Erythroblast (primary cell): ENCODE measurements at places on chromosomes 6 and 20.

- DNase-seq = no peak
These were observed 14.6 kb downstream of the TJAP1 start for GRCh38 chr6:43491750-43492661.

- DNase-seq = peak; percentile 83
These were observed 81.1 kb downstream of the ATP9A start for GRCh38 chr20:51687108-51687507.

GRCh38 chr20:33680686-33681085, 5.5 kb downstream of the E2F1 start:
- DNase-seq = no peak

DNA sequence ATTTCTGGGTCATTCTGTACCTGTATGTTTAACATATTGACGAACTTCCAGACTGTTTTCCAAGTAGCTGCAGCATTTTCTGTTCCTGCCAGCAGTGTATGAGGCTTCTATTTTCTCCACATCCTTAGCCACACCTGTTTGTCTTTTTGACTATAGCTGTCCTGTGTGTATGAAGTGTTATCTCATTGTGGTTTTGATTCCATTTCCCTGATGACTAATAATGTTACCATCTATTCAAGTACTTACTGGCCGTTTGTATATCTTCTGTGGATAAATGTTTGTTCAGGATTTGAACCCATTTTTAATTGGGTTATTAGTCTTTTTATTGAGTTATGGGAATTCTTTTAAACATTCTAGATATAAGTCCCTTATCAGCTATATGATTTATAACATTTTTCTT, 95.2 kb downstream of the JAG1 start:
- no peak for DNase-seq

- DNase-seq = no peak
These were observed 332.6 kb downstream of the NRN1 start for GRCh38 chr6:5674141-5674540.

DNA sequence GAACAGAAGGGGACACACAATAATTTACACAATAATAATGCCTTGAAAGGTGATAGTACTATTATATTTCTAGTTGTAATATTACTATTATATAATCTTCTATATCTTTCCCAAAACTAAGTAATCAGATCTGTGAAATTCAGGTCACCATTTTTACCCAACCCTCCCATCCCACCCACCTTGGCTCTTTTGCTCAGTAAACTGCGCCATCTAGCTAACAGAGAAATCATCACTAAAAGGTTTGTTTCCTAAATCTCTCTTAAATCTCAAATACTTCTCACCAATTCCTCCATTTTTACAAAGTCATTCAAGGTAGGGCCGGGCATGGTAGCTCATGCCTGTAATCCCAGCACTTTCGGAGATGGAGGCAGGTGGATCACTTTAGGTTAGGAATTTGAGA, 83.4 kb downstream of the CDK19 start:
- no peak for DNase-seq

DNA sequence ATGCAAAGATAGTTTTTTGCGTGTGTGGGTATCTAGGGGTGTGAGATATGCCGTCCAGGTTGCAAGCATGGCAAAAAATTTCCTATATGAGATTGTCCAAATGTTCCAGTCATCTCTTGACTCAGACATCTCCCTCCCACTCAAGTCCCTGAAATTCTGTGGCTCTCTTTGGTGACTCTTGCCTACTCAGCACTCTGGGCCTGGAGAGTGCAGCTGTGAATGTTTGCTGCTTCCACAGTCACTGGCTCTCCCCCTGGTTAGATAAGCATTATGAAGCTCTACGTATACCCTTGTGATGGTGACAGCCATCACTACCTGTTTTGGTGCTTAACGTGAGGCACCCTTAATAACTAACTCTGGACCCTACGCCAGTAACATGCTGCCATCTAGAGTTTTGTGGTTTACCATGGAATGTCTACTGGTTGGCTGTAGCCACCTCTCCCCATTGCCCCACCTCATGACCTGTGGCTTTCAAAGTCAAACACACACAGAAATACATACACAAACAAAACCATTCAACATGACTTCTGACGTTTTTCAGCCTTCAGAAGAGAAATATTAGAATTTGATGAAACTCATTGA, 621.9 kb upstream of the CITED2 start:
- DNase-seq = peak; percentile 41

GRCh38 chr6:1406306-1407072, 17.1 kb downstream of the FOXF2 start:
- no peak for DNase-seq

GRCh38 chr6:165849534-165850430, 186.7 kb upstream of the PDE10A start:
- DNase-seq = no peak

DNA sequence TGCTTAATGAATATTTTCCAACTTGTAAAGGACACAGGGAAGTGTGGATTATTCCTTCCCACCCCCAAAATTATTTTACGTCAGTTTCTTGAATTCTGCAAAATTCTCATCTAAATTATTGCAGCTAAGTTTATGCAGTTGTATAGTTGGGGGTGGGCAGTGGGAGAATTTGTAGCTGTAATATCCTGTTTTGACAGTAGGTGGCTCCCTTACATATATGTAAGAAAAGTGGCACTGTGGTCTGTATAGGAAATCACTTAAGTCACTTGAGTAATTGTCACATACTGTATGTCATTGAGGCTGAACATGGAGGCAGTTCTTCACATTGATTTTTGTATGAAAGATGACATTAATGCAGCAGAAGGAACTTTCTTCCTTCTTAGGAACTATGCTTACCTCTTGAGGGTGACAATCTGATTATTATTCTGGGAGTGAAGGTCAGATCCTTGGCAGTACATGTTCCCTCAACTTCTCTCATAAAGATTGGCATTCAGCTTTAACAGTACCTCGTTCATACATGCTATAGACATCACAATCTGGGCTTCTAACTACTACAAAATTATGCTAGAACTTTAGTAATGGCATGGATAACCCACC, 14.6 kb upstream of the CFAP206 start:
- peak; percentile 83 for DNase-seq

GRCh38 chr20:39195582-39196021, 233.5 kb downstream of the DHX35 start:
- no peak for DNase-seq

GRCh38 chr20:19874040-19874727, 116.1 kb downstream of the RIN2 start:
- DNase-seq = no peak
